ENCODE measurements at places on chromosomes 13 and 19. TPM values are rescaled to one million over a fixed set of nuclear protein-coding genes. Genes with fewer than 3 reads are reported as not detected.
A peak's percentile ranks its signal among the peaks of the same experiment; 100 is the strongest.

CYP2F1 gene
- not detected for polyA plus RNA-seq

STOML3 gene
- not detected for polyA plus RNA-seq

- no peak for DNase-seq
These were observed 6.1 kb downstream of the NXNL1 start for GRCh38 chr19:17454576-17455071.

DNA sequence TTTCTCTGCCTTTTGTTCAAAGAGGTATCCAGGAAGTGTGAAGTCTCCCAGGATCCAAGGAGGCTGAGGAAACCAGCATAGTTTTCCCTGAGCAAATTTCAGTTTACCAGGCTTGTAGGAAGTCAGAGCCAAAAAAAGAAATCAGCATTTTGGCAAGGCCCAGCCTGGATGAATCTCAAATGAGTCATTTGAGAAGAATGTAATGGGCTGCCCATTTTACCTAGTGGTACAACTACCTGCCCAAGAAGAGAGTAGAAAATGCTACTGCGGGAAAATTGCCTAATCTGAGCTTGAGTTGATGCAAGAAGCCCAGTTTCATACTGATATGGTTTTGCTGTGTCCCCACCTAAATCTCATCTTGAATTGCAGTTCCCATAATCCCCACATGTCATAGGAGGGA is 284.1 kb upstream of the ZNF507 start:
- no peak for DNase-seq

DNA sequence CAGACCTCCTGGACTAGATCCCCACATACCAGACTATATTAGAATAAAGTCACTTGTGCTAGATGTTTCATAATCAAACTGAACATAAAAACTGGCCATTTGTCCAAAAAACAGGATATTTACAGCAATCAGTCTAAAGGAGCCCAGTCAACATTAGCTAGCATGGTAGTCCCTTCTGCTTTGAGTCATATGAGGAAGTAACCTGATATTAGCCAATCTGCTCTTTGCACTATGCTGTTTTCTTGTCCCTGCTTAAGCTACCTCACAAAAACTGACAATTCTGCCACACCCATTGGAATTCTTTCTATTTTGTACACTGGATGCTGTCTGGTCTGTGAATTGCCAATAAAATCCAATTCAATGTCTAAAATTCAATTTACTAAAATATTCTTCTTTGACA is 1824.2 kb downstream of the OLFM4 start:
- peak; percentile 13 for DNase-seq

- no peak for DNase-seq
These were observed 28.2 kb upstream of the CYSLTR2 start for GRCh38 chr13:48625413-48626076.

GRCh38 chr19:1417145-1417544 is 9.8 kb downstream of the DAZAP1 start:
- no peak for DNase-seq

DNA sequence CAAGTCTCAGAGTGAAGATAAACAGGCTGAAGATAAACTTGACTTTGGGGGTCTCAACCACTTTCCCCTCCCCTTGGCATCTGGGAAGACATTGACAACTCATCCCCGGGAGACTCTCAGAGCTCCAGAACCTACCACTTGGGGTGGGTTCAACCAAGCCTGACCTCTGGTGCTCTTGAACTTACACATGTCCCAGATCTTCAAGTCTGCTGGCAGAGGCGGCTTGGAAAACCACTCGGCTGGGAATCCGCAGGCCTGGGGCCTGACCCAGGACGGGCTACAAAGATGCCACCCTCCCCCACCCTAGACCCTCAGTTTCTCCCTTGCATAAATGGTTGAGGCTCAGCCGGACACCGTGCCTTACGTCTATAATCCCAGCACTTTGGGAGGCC is 512 bp downstream of the LRRC8E start:
- DNase-seq = no peak

- no peak for DNase-seq
These were observed 45.7 kb upstream of the RNF113B start for GRCh38 chr13:98222816-98223215.

All from stomach (tissue), 19 donors.